Smooth muscle cell of the brain vasculature (primary cell): ENCODE measurements at places on chromosomes 1 and 21.

- no peak for DNase-seq
Observed at GRCh38 chr1:201626629-201627275, 87.8 kb downstream of the NAV1 start.

DNA sequence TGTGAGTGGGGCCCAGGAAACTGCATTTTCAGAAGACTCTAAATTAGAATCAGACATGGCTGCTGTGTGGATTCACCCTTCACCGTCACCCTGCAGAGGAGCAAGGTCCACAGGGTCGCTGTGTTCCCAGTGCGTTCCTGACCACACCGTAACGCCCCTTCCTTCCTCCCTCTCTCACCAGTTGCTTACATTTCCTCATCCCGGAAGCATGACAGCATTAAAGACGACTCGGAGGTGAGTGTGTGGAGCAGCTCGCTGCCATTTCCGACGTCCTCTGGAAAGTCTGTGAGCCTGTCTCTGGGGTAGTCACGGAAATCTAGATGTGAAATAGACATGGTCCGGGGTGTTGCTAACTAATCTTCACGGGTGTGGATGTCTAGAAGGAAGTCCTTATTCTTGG is 45.9 kb downstream of the FAAP20 start:
- DNase-seq, result no peak

- no peak for DNase-seq
Observed at GRCh38 chr1:59427784-59428183, 130.9 kb downstream of the FGGY start.

DNA sequence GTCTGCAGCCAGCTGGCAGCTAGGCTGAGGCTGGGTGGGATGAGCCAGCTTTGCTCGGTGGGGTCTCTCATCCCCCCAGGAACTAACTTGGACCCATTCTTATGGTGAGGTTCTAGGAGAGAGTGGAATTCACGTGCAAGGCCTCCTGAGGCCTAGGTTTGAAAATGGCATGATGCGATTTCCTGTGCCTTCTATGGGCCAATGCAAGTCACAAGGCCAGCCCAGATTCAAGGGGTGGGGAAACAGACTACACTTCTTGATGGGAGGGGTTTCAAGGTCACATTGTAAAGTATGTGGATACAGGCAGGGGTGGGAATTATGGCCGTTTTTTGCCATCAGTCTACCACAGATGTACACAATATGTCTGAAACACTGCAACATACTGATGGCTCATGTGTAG is 48.3 kb downstream of the HTR6 start:
- DNase-seq, result no peak

GRCh38 chr1:58096714-58097113 is 449.8 kb downstream of the OMA1 start:
- DNase-seq, result no peak

DNA sequence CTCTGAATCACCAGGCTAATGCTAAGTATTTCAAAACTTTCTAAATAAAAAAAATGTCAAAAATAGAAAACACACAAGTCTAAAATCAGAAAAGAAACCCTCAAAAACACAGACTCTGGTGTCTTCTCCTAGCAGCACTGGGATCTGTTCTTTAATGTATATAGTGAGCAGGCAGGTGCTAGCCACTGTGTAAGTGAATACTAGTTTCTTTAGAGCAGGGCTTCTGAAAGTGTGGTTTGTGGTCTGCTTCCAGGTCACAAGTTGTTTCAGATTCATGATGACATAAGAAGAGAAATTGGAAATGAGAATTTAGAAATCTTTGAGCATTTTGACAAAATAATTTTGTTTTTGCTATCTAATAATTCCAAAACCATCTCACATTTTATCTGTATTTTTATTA is 763.1 kb downstream of the USP25 start:
- no peak for DNase-seq

DNA sequence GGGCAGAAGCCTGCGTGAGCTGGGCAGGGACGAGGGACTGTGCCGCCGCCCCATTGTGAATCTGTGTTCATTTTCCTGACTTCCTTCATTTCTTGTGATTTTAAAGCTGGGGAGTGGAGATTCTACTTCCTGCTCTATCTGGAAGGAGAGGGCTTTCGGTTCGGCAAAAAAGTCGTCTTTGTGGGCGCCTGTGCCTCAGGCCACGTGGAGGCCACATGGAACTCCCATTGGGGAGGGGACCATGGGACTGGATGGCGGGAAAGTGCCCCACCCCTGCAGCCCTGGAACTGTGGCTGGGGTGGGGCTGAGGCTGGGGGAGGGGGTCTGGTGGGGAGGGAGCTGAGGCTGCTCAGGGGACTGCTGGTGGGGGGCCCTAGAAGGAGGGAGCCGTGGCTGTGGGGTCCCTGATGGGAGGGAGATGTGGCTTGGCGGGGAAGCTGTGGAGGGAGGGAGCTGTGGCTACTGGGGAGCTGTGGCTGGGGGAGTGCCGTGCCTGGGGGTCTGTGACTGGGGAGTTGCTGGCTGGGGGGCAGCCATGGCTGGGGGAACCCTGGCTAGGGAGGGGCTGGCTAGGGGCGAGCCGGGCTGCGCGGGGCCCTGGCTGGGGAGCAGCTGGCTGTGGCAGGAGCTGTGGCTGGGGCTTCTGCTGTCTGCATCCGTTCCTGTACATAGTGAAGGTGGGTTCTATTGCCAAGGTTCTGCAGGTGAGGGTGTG is 31.5 kb downstream of the COL18A1 start:
- no peak for DNase-seq

DNA sequence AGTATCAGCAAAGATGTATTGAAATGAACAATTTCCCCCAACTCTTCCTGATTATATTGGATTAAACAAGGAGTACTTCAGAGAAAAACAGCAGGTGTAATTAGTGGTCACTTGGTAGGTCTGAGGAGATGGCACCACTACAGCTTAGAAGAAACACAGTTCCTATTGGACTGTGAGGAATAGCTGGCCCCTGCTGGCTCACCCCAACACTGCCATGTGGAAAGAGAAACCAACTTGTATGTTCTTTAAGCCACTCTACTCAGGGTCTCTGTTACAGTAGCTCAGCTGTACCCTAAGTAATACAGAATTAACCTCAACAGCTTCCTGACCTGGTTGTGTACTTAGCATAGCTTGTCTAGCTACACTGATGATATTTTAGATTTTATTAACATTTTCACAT is 26.5 kb upstream of the MTR start:
- no peak for DNase-seq
